ENCODE measurements at places on chromosomes 6 and 20. TPM values are rescaled to one million over a fixed set of nuclear protein-coding genes. Genes with fewer than 3 reads are reported as not detected.

DNA sequence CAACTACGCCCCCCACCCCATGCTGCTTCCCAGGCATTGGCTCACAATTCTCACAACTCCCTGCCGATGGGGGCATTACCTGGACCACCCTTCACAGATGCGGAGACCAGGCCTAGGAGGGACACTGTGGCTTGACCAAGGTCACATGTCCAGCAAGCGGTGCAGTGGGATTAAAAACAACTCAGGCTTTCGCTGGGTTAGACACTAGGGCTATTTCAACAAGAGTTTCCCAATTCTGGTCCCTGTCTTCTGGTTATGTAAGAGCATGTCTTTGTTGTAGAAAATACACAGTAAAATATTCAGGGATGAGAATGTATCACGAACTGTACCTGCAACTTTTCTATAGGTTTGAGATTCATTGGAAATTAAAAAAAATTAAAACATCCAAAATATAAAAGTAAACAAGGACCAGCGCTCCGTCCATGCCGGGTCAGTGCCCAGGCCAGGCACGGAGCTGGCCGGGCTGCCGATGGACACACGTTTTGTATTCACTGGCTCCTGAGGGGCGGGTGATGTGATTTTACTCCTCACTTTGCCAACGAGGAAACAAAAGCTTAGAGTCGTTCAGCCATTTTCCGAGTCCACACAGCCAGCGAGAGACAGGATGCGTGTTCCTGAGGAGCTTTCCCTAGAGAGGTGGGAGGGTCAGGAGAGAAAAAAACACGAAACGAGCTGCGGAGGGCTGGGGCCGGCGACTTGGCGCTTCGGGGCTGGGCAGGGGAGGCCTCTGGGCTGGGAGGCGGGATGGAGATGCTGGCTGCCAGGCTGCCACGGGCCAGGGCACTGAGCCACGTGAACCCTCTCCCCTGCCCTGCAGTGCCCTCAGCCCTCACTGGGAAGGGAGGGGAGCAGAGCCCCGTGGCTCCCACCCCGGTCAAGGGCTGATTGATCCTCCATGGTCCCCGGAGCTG lies 17.1 kb upstream of the VSTM2L start:
- H3K36me3 ChIP-seq, result no peaks in the 10 kb centered on the region
- no peak overlapping the region for H3K4me3 ChIP-seq
- no peak overlapping the region for H3K27ac ChIP-seq
- DNase-seq, result no peak
- no peaks in the 10 kb centered on the region for H3K4me1 ChIP-seq

GRCh38 chr6:96836631-96837080 lies 621 bp downstream of the GPR63 start:
- peaks cover 53% of the 10 kb centered on the region for H3K27me3 ChIP-seq
- no peaks in the 10 kb centered on the region for H3K36me3 ChIP-seq
- peaks cover 10% of the 10 kb centered on the region for H3K4me1 ChIP-seq
- no peak overlapping the region for H3K27ac ChIP-seq
- peak overlapping the region; percentile 82 for H3K4me3 ChIP-seq
- DNase-seq, result peak; percentile 5

Gene CAPN11
- not detected for total RNA-seq

GRCh38 chr20:47981222-47981621 lies 195.9 kb upstream of the SULF2 start:
- H3K27me3 ChIP-seq, result peaks cover 14% of the 10 kb centered on the region
- DNase-seq, result no peak
- no peaks in the 10 kb centered on the region for H3K36me3 ChIP-seq
- no peak overlapping the region for H3K4me3 ChIP-seq
- H3K27ac ChIP-seq, result no peak overlapping the region
- peaks cover 7% of the 10 kb centered on the region for H3K4me1 ChIP-seq

DNA sequence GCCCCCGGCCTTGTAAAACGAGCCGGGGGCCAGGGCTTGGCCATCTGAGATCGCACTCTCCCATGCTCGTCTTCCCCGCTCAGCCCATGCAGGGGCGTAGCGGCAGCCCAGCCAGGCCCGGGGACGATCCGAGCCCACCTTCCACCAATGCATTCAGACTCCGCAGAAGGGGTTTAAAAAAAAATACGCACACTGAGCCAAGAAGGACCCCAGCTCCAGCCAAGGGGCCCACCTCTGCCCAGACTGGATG lies 320 bp downstream of the GSTA4 start:
- H3K36me3 ChIP-seq, result peaks cover 22% of the 10 kb centered on the region
- peaks cover 39% of the 10 kb centered on the region for H3K4me1 ChIP-seq
- H3K27ac ChIP-seq, result peak overlapping the region; percentile 99
- peak overlapping the region; percentile 98 for H3K4me3 ChIP-seq
